CD14-positive monocyte (primary cell): ENCODE measurements at places on chromosomes 4 and X. TPM values are rescaled to one million over a fixed set of nuclear protein-coding genes. Genes with fewer than 3 reads are reported as not detected.

Gene LDOC1
- 0.09 TPM in 1 of 2 replicates, not detected in the other for polyA plus RNA-seq

Gene IL2RG
- polyA plus RNA-seq, result 48.3 TPM

DNA sequence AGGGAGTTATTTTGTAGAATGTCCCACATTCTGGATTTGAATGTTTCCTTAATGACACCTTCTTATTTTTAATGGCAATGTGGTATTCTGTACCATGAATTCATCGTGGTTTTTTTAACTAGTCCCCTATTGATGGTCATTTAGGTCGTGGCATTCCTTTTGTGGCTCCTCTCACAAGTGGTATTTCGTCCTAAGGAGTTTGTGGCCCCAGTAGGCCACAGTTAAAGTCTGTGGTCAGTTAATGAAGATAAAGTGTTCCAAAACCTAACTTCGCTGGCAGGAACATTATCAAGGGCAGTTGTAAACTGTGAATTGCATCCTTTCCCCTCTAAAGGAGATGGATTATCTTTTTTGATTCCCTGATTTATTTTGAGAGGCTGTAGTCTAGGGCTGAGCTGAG lies 133.2 kb downstream of the TMEM164 start:
- H3K4me3 ChIP-seq, result no peak overlapping the region
- H3K36me3 ChIP-seq, result no peaks in the 10 kb centered on the region
- no peaks in the 10 kb centered on the region for H3K27me3 ChIP-seq

- DNase-seq, result no peak
- no peaks in the 10 kb centered on the region for H3K27me3 ChIP-seq
- H3K4me3 ChIP-seq, result no peak overlapping the region
- no peak overlapping the region for H3K27ac ChIP-seq
- H3K4me1 ChIP-seq, result no peaks in the 10 kb centered on the region
- H3K36me3 ChIP-seq, result no peaks in the 10 kb centered on the region
Observed at GRCh38 chr4:96630839-96631238, 790.9 kb downstream of the PDHA2 start.

Gene CAPN6
- not detected in 2 replicates for polyA plus RNA-seq

DNA sequence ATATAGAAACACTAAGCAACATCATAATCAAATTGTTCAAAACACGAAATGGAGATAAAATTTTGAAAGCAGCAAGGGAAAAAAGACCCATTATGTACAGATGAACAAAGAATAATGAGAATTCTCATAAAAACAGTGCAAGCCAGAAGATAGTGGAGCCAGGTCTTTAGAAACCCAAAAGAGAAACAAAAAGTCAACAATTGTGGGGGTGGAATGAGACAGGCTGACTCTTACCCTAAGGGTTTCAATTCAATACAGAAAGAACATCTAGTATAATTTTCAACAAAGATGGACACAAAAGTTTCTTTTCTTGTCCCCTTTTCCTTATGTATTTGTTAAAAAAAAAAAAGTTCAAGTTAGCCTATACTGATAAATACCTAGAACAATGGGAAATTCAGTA lies 34.0 kb upstream of the MAGEB2 start:
- H3K27me3 ChIP-seq, result no peaks in the 10 kb centered on the region
- DNase-seq, result no peak
- H3K4me1 ChIP-seq, result no peaks in the 10 kb centered on the region
- H3K27ac ChIP-seq, result no peak overlapping the region
- H3K4me3 ChIP-seq, result no peak overlapping the region

Gene DMP1
- not detected in 2 replicates for polyA plus RNA-seq

DNA sequence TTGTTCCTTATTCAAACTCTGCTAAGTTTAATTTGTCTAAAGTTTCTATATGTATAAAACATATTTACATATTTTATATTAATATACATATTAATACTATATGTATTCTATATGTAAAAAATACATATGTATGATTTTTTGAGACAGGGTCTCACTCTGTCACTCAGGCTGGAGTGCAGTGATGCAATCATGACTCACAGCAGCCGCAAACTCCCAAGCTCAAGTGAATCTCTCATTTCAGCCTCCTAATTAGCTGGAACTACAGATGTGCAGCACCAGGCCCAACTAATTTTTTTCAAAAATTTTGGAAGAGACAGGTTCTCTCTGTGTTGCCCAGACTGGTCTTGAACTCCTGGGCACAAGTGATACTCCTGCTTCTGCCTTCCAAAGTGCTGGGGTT lies 684.9 kb downstream of the TRAM1L1 start:
- DNase-seq, result no peak
- H3K4me3 ChIP-seq, result no peak overlapping the region
- no peaks in the 10 kb centered on the region for H3K27me3 ChIP-seq
- H3K4me1 ChIP-seq, result peaks cover 6% of the 10 kb centered on the region
- no peaks in the 10 kb centered on the region for H3K36me3 ChIP-seq

Gene ADH1A
- polyA plus RNA-seq, result not detected in 2 replicates

DNA sequence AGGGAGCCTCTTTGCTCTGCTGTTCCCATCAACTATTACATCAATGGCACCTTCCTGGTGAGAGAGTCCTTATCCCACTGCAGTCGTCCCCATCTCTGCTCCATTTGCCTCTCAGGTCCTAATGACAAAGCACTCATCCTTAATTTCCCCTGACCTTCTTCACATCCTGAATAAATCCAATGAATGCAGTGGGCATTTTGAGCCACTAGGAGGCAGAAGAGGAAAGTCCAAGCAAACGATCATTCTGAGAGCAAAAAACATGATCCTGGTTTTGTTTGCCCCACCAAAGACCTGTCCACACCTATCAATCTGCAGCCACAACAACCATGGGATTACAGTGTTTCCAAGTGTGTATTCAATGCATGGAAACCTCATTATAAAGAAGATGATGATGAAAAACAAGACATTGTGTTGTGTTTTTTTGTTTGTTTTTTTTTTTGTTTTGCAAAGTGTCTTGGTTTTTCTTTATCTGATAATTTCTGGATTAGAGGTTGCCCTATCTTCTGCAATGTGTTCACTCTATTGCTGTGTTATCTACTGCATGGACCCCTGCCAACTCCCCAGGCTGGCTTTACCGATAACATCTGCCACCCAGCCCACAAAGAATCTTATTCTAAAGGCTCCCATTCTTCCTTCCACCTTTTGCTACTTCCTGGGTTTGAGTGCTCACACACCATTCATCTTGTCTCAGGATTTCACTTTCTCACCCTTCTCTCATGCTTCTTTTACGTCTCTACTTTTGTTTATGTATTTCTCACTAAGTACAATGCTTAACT lies 207.2 kb downstream of the NLGN4X start:
- no peaks in the 10 kb centered on the region for H3K36me3 ChIP-seq
- no peaks in the 10 kb centered on the region for H3K27me3 ChIP-seq
- no peak overlapping the region for H3K27ac ChIP-seq
- H3K4me1 ChIP-seq, result no peaks in the 10 kb centered on the region

Gene MAOB
- not detected for polyA plus RNA-seq

Gene ELMOD2
- 7.6 TPM for polyA plus RNA-seq
